Stomach (tissue), 19 donors: ENCODE measurements at places on chromosomes 1 and 21. TPM values are rescaled to one million over a fixed set of nuclear protein-coding genes. Genes with fewer than 3 reads are reported as not detected.

The SPATA21 gene
- not detected for total RNA-seq

The BTBD8 gene
- 8.1 TPM for total RNA-seq

The AKNAD1 gene
- total RNA-seq = 2.0 TPM

The VSIG8 gene
- 2.5 TPM for total RNA-seq

GRCh38 chr21:44764319-44765230 is 37.0 kb downstream of the UBE2G2 start:
- no peak for DNase-seq

DNA sequence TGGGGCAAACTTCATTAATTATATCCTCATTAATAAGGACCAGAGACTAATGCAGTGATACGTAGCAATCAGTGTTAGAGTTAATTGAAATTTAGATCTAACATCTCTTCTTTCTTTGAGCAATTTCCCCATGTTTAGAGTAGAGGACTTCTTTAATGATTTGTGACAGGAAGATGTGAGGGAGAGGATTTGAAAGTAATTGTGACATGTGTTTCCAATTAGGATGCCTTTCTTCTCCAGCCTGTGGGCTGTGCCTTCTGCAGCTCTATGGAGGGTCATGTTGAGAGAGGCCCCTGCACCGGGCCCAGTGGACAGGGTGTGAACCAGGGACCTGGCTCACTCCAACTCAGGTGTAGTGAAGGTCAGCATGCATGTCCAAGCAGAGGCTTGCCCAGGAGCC is 103.0 kb downstream of the GREM2 start:
- no peak for DNase-seq

GRCh38 chr1:67371681-67372080 is 58.5 kb downstream of the SERBP1 start:
- DNase-seq = no peak

GRCh38 chr1:17799642-17800041 is 44.5 kb downstream of the ACTL8 start:
- no peak for DNase-seq

- DNase-seq = peak; percentile 68
Observed at GRCh38 chr1:91827087-91827458, 58.9 kb downstream of the TGFBR3 start.

- DNase-seq = no peak
Observed at GRCh38 chr21:33854604-33855003, 61.0 kb downstream of the ATP5PO start.

DNA sequence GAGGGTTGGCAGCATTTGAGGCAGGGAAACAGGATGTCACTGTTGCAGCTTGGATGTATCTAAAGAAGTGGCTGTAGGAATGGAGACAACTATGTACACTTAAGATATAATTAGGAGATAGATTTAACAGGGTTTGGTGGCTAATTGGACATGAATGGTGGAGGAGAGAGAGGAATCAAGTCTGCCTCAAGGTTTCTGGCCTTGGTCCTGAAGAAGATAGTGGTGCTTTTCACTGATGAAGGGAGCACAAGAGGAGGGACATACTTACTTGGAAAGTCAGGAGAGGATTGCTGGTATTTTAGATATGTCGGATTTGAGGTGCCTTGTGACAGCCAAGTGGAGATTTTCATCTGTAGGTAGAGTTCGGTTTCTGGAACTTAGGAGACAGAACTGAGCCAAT is 123.9 kb downstream of the ST6GALNAC3 start:
- no peak for DNase-seq
